T-helper 9 cell (primary cell): ENCODE measurements at places on chromosomes 4 and X.

- peak; percentile 61 for DNase-seq
Measured at GRCh38 chrX:115898382-115899001, 272.1 kb upstream of the AGTR2 start.

GRCh38 chr4:6328526-6328925 is 58.9 kb downstream of the WFS1 start:
- no peak for DNase-seq

DNA sequence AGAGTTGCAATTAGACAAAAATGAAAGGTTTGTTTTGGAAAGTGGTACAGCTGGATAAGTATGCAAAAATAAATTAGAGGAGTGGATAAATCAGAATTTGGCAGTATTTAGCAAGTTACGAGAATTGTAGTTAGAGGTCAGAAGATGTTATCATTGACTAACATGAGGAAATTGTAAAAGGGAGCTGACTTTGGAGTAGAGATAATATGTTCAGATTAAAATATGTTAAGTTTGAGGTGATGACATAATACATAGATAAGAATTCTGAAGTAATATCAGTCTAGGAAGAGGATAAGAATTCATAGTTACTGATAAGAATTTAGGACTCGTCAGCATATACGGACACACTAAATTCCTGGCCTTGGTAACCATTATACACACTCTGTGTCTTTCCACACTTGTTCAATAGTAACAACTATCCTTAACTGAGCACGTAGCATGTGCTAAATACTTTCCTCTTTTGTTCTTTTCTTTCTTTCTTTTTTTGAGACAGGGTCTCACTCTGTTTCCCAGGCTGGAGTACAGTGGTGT is 4.1 kb upstream of the EPGN start:
- no peak for DNase-seq

DNA sequence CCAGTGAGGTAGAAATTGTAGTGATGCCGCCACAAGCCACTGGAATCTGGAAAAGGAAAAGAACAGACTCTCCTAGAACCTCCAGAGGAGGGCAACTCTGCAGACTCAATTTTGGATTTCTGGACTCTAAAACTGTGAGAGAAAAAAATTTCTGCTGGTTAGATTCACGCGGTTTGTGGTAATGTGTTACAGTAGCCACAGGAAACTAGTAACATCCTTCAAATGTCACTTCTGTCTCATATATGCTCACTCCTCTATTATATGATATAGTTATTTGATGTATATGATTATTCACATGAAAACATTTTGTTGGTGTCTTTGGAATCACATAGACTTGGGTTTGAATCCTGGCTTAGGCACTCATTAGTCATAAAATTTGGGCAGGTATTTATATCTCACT is 18.8 kb downstream of the LDOC1 start:
- DNase-seq: no peak

DNA sequence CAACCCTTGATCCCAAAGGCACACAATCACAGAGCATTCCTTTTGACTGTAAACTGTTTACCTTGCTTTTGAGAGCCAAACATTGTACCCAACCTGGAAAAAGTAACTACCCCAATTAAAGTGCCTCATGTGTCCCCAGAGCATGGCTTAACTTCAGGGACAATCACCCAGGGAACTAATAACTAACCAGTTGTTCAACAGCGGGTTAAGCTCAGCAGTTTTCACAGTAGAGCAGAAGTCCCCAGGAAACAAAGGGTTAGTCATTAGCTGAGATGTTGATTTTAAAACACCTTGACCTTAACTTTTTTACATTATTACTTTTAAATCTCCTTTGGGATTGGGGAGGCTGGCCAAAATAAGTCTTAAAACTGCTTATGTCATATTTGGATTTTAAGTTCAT is 94.8 kb downstream of the RELL1 start:
- no peak for DNase-seq

- no peak for DNase-seq
Measured at GRCh38 chr4:123133397-123134050, 211.1 kb upstream of the NUDT6 start.

DNA sequence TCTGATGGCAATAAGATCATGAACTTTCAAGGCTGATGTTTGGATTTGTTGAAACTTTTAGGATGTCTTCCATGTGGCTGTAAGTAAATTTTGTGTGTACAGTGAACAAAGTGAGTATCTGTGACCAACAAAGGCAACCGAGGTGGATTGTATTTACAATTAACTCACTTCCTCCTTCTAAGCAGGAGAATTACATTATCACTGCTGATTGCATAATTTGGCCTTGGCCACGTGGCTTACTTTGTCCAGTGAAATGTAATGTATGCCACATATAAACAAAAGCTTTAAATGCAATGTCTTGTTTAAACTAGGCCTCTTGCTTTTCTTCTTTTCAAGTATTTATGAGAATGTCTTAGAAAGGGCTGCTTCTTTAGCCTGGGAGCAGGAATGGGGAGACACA is 66.3 kb upstream of the MAD2L1 start:
- no peak for DNase-seq

DNA sequence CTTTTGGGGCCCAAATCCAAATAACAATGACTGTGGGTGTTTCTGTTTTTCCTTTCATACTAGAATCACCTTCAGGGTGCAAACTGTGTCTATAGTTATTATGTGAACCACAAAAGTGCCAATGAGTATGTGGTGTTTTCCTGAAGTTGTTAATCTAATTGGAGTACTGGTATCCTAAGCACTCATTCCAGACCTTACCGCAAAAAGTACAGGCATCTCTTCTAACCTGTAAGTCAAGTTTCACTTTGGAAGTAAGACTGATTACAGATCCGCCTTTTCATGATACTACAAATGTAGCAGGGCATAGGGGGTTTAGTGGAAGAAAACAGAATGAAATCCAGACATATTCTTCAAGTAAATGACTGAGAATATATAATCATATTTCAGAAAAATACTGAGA is 16.1 kb downstream of the COQ2 start:
- no peak for DNase-seq

- DNase-seq: no peak
Measured at GRCh38 chr4:165553221-165553810, 174.5 kb downstream of the CPE start.

- DNase-seq: no peak
Measured at GRCh38 chr4:157994863-157995262, 178.0 kb downstream of the GASK1B start.

DNA sequence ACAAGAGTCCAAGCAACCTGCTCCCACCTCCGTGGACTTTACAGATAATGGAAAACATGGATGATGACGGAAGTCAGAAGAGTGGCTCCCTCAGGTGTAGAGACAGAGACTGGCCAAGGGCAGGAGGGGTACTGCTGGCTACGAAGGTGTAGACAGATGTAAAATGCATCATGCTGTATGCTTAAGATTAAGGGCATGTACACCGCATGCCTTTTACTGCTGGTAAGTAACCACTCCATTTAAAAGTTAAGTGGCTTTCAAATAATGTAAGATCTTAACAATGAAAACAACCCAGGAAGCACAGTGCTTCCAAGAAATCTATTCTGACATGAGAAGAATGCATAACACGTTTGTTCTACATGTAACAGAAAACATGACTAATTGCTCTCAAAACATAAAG is 76.9 kb upstream of the FAM9B start:
- DNase-seq: no peak

DNA sequence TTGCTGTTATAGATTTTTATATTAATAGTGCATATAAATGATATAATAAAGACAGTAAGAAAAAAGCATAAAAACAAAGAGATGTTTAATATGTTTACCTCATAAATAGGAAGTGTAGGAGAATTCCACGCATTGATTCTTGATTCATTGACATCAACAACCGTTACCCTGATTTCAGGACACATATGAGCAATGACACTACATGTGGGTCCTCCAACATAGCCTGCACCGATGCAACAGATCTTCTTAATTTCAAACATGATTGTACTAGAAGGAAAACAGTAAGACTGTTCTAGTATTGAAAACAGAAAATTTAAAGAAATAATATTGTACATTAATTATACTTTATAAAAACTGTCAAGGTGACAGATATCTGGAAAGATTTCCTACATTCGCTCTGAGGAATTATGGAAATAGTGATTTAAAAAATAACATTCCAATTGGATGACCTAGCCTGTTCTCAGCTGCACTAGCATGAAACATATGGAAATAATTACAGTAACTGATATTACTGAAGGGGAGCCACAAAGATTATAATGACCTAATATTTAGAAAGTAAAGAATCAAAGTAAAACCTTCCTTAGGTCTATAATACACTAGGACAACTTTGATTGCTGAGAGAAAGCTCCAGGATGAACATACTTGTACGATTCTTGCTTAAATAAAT is 5.9 kb downstream of the UGDH start:
- DNase-seq: no peak

DNA sequence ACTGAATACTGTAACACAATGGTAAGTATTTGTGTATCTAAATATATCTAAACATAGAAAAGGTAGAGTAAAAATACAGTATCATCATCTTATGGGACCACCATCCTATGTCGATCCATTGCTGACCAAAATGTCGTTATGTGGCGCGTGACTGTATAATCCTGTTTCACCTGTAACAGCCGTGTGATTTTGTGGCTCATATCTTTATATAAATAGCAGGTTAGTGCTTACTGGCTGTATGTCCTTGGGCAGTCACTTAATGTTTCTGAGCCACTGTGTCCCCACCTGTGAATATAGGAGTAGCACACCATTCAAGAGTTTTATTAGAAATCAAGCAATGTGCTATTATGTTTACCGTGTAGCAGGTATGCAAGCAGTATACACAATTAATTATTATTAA is 226.2 kb upstream of the FAT1 start:
- DNase-seq: no peak

DNA sequence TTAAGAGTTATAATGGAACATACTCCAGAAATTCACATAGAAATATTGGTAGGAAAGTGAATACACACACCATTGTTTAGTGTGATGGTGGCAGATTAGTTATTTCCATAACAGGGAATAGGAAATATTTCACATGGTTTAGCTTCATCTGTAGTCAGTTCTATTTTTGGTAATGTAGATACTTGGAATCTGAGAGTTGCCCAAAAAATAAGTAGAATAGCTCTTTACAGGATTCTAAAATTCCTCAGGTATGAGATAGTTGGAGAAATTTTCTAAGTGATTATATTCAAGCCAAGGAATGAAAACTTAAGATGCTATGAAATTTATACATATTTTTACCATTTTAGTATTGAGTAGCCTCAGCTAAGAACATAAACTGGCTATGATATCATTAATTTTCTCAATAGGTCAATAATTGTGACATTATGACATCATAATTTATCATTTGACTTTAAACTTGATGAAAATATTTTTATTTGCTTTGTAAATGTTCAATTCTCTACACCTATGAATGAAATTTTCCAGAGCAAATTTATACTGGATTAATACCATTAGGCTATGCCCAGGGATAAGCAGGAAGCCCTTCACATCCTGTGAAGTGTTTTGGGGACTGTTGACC is 35.8 kb downstream of the CPEB2 start:
- no peak for DNase-seq

DNA sequence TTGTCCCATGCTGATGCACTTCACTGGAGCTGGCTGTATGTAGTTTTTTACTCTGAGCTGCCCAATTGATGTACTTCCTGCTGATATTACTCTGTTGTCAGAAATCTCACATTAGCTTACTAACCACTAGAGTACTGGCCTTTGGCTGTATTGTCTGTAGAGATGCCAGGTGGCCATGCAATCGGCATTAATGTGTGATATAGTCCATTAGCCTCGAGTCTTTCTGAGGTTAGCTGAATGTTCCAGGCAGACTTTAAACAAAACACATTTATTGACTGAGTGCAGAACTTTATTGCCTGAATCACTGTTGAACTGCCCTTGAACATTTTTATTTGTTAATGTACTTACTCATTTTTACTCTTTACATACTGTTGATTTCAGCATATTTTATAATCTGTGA is 335.2 kb downstream of the PCDH10 start:
- DNase-seq: no peak

- DNase-seq: no peak
Measured at GRCh38 chrX:39848243-39848642, 249.5 kb downstream of the BCOR start.

- DNase-seq: no peak
Measured at GRCh38 chrX:49214996-49215526, 15.1 kb upstream of the SYP start.

DNA sequence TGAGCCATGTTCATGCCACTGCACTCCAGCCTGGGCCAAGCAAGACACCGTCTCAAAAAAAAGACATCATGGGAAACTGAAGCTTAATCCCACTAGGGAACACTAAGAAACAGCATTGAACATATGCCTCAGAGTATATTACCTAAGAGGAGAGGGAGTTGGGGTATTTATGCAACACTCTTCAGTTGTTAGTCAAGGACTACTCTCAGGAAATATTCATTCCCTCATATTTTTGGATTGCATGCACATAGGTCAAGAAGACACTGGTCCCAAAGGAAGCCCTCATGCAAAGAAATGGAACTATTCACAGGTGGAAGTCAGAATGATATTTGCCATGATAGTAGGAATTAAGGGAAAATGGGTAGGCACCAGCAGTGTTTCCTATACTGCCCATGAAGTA is 22.8 kb upstream of the PAPSS1 start:
- DNase-seq: no peak

- DNase-seq: no peak
Measured at GRCh38 chrX:138191998-138192397, 519.5 kb downstream of the FGF13 start.

GRCh38 chr4:69860052-69860451 is at the start of gene SULT1E1:
SULT1E1 (minus strand) TSS chr4:69860145; CDS start chr4:69857644, 2,501 bp downstream.
- DNase-seq: no peak

GRCh38 chrX:131322651-131323050 is 33.5 kb upstream of the IGSF1 start:
- DNase-seq: no peak

GRCh38 chr4:177255359-177255758 is 54.3 kb upstream of the NEIL3 start:
- no peak for DNase-seq

GRCh38 chr4:162661913-162662312 is 498.1 kb upstream of the FSTL5 start:
- DNase-seq: no peak

DNA sequence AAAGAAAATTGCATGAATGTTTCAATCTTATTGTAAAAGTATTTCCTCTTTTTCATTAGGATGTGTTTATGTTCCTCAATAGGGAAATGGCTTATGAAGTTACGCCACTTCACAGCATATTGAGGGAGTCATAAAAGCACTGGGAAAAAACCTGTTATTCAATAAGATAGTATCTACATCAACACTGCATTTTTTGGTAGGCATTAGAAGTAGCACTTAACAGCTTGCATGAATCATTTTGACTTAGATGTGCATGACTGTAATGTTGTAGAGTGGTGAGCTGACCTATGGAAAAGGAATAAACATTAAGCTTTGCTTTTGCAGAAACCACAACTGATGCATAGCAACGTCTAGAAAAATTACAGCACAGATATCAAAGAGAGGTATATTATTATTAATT is 111.2 kb upstream of the GRXCR1 start:
- DNase-seq: no peak

GRCh38 chr4:47065051-47065481 is 33.7 kb downstream of the GABRB1 start:
- no peak for DNase-seq

DNA sequence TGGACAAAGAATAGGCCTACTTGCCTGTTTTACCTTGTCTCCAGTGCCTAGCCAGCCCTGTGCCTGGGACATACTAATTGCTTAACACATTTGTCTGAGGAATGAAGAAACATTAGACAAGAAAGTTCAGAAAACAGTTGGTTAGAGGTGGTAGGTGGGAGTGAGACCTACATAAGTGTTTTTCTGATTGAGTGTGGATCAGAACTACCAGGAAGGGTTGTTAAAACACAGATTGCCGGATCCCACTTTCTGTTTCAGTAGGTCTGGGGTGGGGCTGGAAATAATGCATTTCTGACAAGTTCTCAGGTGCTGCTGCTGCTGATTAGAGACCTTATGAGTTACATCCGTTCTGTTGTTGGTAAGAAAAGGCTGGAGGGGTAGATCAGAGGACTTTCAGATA is 5.7 kb upstream of the JADE1 start:
- no peak for DNase-seq
